ENCODE measurements at places on chromosomes 7 and 10.

GRCh38 chr10:11782793-11783557 is 40.2 kb upstream of the PROSER2 start:
- no peak for DNase-seq

GRCh38 chr10:7605565-7606295 is 61.0 kb downstream of the ITIH5 start:
- DNase-seq = no peak

DNA sequence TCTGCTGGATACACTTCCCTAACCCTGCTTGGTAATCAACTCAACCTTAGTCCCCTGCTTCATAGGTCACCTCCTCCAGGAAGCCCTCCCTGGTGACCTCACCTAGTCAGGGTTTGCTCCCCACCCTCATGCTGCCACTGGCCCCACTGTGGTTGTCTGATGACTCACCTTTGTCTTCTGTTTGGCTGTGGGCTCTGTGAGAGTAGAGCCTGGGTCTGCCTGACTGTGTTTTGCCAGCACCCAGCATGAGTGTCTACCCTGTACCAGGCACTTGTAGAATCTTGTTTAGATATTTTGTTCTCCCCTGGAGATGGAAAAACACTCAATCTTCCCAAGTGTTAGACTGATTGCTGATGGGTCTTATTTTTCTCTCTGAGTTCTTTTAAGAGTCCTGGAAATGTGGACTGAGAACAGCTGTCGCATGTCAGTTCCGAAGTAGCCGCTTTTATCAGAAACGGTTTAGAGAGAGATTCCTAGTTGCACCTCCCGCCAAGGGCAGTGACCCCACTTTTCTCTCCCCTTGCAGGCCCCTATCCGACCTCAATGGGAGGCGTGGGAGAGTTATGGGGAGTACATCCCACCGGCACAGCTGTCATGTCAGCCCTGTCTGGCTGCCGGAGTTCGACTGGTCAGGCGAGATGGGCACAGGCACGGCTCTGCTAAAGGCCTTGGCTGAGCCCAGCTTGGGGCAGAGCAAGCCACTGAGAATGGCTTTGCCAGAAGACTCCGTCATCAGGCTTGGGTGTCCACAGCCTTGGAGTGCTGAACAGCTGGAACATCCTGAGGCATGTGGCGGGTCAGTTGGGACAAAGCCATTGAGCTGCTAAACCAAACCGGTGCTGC is 134.3 kb downstream of the GRK5 start:
- DNase-seq = peak; percentile 67

DNA sequence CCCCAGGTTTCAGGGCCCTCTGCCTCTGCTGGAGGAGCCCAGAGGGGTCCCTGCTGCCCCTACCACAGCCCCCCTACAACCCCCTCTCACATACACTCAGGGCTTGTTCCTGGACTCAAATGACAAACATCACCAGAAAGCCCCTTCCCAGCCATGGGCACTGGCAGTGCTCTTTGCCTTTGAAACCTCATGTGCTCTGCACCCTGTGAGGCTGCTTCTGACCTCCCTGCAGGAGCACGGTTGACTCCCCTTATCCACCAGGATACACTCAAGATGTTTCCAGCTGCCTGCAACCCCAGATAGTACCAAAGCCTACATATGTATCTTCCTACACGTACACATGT is 3.5 kb upstream of the ADIRF start:
- no peak for DNase-seq

GRCh38 chr10:33764694-33765185 is 430.3 kb upstream of the NRP1 start:
- no peak for DNase-seq

DNA sequence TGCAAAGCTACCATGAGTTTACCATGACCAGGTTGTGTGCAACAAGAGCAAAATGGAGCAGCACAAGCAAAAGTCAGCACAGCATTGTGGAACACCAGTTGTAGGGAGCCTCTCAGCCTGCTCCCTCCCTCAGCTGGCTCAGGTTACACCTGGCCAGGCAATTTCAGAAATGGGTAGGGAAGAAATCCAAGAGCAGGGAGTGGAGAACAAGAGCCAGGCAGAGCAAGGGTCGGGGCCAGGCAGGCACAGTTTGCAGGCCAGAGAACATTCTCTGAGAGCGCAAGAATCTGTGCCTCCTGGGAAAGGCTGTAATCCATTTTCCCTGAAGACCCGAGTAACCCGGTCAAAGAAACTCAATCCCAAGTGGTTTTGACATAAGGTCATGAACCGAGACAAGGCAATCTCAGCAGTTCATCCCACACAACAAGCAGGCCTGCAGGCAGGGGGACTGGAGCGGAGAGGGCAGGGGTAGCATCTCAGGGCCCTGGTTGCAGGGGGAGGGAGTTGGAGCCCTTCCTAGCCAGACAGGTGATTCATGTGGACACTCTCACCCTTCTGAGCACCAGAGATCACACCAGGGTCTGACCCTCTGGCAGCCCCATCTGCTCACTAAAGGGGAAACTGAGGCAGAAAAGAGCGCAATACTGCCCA is 258.4 kb downstream of the PLXNA4 start:
- no peak for DNase-seq

DNA sequence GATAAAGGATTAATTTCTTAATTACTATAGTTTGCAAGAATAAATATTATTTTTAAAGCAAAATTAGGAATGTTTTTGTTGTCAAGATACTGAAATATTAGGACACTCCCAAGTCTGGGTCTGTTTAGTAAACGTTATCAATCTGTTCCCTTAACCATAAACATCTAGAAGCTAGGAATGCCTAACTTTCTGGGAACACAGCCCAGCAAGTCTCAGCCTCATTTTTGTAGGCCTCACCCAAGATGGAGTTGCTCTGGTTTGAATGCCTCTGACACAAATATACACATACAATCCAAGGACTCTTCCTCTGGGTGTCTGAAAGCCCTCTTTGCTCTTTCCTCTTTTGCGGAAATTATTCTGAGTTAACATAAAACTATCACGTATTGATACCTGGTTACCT is 487.4 kb upstream of the CELF2 start:
- no peak for DNase-seq

- DNase-seq = no peak
These were observed 35.3 kb downstream of the COG5 start for GRCh38 chr7:107528461-107528860.

DNA sequence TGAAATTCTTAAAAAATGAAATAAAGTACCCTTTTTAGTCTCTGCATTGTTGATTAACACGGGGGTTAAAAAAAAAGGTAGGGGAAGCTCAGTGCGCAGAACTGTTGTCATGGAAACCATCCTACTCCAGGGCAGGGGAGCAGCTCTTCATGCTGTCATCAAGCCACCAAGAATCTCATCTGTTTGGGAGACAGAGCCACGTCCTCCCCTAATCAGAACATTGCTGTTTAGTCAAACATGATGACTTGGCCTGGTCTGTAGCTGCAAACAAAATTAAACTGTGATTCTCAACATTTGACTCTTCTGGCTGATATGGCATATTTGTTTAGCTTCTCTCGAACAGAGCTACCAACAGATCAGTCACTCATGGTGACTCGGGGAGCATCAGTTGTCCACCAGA is 254.4 kb upstream of the KLF14 start:
- DNase-seq = no peak

- DNase-seq = no peak
These were observed 140.3 kb downstream of the FOXP2 start for GRCh38 chr7:114554781-114555537.

DNA sequence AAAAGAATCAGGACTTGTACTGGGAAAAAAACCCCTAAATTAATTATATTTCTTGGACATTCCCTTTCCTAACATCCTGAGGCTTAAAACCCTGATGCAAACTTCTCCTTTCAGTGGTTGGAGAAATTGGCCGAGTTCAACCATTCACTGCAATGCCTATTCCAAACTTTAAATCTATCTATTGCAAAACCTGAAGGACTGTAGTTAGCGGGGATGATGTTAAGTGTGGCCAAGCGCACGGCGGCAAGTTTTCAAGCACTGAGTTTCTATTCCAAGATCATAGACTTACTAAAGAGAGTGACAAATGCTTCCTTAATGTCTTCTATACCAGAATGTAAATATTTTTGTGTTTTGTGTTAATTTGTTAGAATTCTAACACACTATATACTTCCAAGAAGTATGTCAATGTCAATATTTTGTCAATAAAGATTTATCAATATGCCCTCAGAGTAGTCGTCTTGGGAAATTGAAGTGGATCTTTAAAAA is 6.6 kb downstream of the EMX2 start:
- no peak for DNase-seq
